Epithelial cell of prostate (primary cell): ENCODE measurements at places on chromosomes 5 and 9.

DNA sequence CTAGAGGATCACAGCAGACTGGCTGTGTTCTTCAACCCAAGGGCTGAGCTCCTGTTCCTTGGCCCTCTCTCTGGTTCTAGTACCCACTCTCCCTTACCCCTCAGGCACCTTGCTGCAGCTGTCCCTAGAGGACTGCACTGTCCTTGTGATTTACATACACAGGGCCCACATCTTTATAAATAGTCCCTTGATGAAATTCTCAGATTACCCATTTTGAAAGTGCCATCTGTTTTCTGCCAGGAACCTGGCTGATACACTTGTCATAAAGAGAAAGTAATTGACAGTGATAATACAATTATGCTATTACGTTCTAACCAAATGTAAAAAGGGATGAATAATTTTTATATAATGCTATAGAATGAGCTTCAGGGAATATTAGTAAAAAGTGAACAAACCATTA lies 16.5 kb upstream of the SPARC start:
- DNase-seq, result no peak

DNA sequence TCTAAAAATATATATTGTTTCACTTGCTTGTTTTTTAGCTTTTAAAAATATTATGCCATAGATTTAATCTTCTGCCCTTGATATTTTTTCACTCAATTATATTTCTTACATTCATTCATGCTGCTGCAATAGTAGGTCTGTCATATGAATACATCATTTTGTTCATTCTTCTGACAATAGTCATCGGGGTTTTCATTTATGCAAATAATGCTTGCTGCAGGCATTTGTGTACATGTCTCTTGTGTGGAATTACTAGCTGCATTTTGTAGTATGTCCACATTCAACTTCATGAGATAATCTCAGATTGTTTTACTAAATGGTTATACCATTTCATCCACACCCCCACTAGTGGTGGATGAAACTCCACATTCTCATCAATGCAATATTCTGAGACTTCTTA lies 5.3 kb upstream of the PLPP1 start:
- DNase-seq, result no peak

DNA sequence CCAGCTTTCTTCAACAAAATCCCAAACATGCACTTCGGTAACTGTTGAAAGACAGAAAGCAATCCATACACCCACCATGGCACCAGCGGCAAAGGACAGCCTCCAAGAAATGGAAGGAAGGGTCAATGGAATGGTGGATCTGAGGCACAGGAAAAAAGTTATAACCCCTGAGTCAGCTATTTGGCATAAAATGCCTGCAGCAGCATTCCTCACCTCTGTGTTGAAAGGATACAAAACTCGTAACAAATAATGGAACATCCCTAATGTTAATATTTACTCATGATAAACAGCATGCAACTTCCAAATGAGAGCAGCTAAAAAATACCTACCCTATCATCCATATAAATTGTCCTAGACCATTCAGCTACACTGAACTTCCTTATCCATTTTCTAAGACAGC lies 9.4 kb downstream of the FBXW11 start:
- DNase-seq, result no peak

DNA sequence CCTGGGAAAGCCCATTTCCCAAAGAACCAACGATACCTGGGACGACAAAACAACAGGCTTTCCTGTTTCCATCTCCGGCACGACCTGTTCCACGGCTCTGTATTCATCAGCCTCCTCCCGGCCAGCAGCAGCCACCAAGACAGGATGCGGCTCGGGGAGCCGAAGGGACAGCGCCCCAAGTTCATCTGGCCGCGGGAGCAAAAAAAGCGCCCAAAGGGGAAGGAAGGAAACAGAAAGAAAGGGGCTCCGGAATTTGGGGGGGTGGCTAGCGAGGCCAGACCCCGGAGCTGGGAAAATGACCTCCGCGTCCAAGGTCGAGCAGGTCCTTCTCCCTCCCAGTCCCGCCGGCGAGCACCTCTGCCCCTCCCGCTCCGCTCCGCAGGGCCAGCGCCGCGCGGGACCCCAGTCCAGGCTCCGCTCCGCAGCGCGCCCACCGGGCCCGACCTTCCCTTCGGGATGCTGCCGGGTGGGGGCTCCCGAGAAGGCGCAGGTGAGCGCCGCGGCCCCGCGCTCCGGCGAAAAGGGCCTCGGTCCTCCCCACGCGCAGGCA lies 608 bp downstream of the ELOVL7 start:
- no peak for DNase-seq

GRCh38 chr9:101738566-101739183 lies at the start of gene GRIN3A:
Gene GRIN3A, minus strand, starts transcription at chr9:101738647. Its CDS starts 668 bp downstream, at chr9:101737979.
- DNase-seq, result no peak

DNA sequence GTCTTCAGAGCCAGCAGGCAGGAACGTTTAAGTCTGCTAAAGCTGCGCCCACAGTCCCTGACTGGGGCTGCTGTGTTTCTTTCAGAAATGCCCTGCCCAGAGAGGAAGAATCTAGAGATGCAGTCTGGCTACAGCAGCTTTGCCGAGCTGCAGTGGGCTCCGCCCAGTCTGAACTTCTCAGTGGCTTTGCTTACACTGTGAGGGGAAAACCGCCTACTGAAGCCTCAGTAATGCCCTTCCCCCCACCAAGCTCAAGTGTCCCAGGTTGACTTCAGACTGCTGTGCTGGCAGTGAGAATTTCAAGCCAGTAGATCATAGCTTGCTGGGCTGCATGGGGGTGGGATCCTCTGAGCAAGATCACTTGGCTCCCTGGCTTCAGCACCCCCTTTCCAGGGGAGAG lies 78.4 kb downstream of the SREK1 start:
- DNase-seq, result no peak
